ENCODE measurements at places on chromosomes 2 and 18.

DNA sequence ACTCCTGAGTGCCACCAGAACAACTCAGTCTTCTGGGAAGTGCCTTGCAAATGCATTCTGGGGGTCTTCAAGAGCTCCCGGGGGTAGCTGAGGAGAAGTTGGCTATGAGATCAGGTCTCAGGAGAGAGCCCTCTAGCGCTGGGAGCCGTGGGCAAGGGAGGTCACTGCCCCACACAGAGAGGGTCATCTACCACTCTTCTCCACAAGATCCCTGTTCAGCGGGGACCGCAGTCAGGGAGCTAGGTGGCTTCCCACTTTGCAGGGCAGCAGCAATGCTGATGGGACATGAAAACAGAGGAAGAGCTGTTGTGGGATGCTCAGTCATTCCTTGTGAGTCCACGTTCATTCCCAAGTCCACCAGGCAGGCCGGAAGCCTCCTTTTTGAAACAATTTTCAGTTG, 66.6 kb downstream of the ACKR3 start:
- no peak for DNase-seq

- no peak for DNase-seq
Observed at GRCh38 chr2:133606616-133607015, 38.4 kb upstream of the NCKAP5 start.

GRCh38 chr2:239180526-239181073, 220.2 kb downstream of the HDAC4 start:
- no peak for DNase-seq

DNA sequence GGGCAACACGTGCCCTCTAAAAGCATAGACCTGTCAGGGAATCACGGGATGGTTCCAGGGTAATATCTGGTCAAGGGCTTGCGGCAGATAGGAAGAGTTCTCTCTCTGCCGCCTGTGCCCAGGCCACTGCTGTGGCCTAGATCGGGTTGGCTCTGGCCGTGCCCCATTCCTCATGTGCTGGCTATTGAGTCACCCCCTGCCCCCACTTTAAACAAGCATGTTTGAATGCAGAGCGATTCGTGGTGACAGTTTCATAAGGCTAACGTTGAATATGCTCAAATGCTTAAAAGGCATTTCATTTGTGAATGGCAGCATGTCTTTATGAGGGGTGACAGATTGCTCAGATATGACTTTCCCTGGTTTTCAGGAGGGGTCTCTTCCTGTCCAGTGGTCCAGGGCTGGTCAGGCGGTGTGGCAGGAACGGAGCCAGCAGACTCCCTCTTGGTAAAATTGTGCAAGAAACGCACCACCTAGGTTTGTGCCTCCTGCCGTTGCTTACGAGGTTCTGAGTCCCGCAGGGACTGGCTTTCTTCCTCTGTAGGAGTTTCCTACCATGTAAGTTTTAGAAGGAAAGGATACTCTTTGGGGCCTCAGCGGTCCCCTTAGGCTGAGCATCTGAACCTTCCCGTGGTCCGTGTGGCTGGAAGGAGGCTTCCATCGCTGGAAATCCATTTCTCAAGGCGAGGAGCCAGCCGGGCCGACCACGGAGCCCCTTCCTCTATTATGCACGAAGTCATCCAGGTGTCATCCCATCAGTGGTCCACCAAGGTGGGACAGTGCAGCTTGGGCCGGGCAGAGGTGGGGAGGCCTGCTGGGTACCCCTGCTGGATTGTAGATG, 50.2 kb downstream of the AGAP1 start:
- DNase-seq = no peak

DNA sequence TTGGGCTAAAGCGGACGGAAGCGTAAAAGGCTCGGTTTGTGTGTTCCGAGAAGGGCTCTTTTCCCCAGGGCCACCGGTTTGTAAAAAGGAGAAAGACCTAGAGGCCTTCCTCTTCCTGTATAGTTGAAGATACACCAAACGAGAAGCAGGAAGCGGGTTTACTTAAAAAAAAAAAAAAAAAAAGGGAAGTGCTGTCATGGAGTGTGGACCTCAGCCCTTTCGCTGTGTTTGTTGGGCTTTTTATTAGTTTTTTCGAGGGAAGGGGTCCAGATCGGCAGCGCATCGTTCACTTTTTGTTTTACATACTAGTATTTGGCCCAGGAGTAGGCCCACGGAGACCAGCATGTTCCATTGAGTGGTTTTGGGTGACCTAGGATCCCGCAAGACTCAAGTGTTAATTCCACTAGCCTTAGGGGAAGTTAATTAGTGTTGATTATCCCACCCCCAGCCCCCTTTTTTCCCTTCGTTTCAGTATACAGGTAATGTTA, 676 bp downstream of the ACTR2 start:
- no peak for DNase-seq

DNA sequence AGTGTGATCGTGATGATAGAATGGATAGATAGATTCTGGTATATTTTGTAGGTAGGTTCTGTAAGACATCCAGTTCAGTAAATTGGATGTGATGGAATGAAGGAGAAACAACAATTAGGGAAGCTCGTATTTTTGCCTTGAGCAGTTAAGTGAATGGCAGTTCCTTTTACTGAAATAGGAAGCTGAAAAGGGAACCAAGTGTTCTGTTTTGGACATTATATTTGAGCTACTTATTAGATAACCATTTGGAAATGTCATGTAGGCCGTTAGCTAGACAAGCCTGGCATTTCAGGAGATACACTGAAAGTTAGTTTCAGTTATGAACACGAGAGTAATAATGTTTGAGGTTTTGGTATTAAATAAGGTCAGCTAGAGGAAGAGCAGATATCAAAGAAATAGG, 41.5 kb downstream of the MARCHF7 start:
- DNase-seq = no peak

DNA sequence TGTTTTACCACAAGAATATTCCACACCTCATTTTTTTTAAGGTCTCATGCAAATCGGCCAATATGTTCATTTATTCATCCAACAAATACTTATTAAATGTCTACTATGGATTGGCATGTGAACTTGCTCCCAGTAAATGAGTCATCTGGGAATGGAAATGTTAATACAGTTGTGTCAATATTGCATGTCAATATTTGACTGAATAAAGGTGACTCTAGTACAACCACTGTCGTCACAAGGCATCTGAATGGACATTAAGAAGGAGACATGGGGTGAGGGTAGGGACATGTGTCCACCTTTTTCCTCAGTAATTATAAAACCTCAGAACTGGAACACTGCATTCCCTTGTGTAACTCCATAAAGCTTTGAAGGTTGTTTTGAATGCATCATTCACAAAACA, 365.4 kb downstream of the ADCYAP1 start:
- no peak for DNase-seq

DNA sequence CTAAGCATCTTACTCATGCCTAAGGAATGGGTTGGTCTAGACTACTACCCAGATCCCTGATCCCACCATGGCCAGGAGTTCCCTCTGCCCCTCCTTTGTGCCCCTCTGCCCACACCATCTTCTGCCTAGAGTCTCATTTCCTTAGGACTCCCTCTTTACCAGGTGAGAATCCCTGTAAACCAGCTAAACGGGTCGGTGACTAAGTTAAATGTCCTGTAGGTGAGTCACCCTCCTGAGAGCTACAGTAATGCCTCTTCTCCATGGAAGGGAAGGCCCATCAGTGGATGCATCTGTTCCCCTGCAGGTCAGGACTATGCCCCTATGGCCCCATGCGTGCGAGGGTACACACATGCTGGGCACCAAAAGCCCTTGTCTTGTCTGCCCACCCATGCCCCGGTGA, 25.4 kb downstream of the PTGR3 start:
- no peak for DNase-seq

DNA sequence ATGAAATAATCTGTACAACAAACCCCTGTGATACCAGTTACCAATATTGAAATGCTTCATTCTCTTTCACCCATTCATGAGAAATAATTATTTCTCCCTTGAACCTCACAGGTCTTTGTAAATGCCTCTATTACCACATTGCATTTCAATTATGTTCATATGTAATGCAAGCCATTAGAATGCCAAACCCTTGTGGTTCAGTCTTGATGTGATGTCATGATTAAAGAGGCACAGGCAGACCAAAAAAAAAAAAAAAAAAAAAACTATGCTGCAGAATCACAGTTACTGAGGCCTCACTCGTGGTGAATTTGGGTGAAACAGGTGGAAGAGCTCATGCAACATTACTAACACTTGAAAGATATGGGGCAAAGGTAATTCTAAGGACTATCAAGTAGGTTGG, 9.4 kb upstream of the EPG5 start:
- DNase-seq = no peak

DNA sequence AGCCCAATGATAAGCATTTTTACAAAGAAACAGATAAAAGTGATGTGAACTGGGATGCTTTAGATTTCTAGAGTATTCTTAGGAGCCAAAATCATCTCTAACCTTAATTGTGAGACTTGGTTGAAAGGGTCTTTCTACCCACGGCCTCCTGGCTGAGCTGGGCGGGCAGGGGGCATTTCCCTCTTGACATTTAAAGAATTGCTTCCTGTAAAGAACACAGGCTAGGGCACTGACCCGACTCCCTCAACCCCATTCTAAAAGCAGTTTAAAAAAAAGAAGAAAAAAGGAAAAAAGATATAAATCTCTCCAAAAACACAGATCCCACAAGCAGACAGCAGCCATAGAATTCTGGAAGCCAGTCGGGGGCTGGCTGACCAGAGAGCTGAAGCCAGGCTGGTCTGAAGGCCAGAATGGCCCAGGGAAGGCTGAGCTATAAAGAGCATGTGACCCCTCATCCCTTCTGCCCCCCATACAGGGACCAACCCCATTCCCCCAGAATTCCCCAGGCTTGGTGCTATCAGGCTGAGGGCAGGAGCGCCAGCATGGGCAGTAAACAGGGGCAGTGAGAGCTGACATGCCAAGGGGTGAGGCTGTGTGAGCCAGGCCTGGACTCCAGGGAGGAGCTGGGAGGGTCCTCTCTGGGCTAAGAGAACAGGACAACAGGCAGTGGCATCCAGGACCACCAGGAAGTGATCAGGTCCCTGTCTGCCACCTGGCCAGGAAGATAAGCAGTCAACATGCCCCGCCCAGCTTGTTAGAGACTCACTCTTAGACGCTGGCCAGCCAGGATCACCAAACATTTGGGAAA, 188.5 kb downstream of the HDAC4 start:
- no peak for DNase-seq

DNA sequence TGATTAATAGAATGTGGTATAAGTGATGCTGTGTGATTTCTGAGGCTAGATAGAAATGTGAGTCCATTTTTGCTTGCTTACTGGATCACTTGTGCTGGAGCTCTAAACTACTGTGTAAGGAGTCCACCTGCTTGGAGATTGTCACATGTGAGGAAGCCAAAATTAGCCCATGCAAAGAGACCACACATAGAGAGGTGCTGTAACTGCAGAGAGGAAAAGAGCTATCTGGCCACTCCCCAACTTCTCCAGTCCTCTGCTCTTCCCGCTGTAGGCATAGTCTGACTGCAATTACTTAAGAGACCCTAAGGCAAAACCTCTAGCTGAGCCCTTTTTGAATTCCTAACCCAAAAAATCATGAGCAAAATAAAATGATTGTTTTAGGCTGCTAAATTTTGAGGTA, 120.6 kb upstream of the FBXO11 start:
- DNase-seq = no peak

DNA sequence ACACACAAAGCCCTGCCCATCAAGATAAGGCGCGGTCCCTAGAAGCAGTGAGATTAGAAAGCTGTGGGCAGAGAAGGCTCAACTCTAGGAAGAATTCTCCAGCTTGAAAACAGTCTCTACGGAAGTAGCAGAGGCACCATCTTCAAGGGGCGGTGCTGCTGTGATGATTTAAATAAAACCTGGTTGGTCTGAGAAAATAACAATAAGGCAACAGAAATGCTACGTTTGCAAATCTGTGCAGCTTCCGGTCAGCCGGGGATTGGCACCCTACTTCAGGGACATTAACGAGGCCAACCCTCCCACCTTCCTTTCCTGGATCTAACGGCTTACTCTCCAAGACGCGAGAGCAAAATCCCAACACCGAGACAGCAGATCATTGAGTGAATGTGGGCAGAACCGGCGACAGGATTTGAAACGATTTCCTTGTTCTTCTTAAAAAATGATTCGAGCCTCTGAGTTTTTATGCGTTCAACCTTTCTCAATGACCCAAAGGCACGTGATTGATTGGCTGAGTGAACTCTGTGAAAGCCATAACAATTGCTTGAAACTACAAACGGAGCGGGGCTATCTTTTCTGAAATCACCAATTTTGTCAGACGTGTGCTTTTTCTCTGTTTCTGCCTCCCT, 93.7 kb upstream of the ZNF516 start:
- no peak for DNase-seq

DNA sequence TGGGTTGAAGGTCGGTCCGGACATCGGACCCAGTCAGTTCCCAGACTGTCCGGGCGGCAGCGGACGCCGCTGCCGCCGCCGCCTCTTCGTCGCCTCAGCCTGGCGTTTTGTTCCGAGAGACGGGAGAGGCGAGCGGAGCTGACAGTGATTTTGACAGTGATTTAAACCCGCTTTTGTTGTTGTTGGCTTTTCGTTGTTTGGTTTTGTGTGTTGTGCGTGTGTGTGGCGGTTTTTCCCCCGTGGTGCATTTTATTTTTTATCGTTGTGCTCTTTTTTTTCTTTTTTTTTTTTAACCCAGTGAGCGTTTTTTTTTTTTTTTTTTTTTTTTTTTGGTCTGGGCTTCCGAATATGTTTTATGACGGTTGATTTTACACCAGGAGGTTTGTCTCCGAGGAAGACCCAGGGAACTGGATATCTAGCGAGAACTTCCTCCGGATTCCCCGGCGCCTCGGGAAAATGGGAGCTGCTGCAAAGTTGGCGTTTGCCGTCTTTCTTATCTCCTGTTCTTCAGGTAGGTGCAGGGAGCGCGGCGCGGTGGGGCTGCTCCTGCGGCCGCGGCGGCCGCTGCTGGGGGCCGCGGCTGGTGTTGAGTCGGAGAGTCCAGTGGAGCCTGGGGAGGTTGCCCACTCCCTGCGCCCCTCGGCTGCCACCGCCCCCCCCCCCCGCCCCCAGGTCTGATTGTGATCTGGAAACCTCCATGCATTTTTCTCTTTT, at the start of gene ACVR2A:
Gene ACVR2A (plus strand): TSS at position 333 of the 714 bp plus-strand sequence. CDS start 124 bp downstream, at position 457.
- DNase-seq = peak; percentile 49

- no peak for DNase-seq
Observed at GRCh38 chr18:77140030-77140429, 7.4 kb upstream of the MBP start.

DNA sequence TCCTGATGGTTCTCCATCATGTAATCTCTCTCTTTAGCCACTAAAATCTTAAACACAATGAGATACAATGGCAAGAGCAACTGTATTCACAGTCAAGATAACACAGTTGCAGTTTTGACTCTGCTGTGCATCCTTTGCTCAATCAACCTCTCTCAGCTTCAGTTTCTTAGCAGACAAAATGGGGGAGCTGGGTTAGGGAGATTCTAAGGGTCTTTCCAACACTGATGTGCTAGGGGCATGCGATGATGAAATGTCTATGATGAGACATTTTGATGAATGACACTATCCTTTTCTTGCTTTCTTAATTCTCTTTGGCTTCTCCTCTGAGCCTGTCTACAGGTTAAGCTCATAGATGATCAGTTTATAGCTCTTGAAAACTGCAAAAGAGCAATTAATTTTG, 1.1 kb downstream of the SERPINB10 start:
- DNase-seq = no peak

DNA sequence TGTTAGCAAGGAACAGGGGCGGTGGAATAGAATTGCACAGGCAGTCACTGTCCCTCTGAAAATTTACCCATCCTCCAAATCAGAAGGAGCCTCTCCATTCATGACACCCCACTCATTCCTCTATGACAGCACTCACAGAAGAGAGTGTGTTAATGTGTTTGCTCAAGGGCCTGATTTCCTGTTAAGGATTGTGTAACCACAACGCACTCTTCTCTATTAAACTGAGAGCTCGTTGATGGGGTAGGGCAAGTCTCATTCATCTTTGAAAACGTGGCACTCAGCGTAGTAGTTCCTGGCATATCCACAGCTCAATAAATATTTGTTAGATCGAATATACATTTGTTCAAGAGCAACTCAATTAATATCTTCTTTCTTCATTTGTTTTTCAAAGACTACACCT, 106.4 kb downstream of the VAPA start:
- DNase-seq = peak; percentile 80

Data from NCI-H1092 (cell line).